ENCODE measurements at places on chromosomes 12 and 14. TPM values are rescaled to one million over a fixed set of nuclear protein-coding genes. Genes with fewer than 3 reads are reported as not detected.

DNA sequence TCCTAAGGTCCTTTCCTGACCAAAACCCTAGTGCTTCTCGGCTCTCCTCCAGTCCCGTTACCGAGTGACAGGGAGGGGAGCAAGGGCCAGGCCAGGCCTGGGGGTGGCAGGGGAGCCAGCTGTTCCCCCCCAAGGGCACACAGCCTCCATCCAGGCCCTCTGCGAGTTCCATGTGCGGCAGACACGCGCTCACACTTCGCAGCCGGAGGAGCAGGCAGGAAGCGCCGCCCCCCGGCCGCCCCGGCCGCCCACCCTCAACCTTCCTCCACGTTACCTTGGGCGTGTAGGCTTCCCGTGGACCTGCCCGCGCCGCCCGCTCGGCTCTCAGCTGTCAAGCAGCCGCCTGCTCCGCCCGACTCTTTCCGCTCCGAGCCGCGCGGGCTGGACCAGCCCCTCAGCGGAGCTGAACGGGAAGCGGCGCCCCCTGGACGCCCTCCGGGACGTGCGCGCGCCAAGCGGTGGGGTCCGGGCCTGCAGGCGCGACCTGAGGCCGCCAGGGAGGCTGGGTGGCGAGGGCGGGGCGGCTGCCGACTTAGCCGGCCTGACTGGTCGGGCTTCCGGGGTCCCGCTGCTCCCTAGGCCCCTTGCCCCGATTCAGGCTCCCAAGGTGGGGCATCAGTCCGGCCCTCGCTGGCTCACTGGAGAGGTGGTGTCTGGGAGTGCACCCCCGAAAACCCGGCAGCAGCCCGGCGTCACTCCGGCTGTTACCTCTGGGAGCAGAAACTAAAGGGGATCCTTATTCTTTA is at the start of gene CRACR2A:
Gene CRACR2A, minus strand, starts transcription at position 369 of the 746 bp plus-strand sequence. CDS start 56,110 bp downstream, outside the sequence.
- H3K27me3 ChIP-seq: no peaks in the 10 kb centered on the region
- H3K27ac ChIP-seq: no peak within 1 kb of the TSS
- peak; percentile 58 for DNase-seq
- H3K4me1 ChIP-seq: no peaks in the 10 kb centered on the region
- peak within 1 kb of the TSS; percentile 10 for H3K4me3 ChIP-seq

Gene LGR5
- 2.4 TPM for total RNA-seq

GRCh38 chr12:75548879-75549278 is 37.5 kb upstream of the KRR1 start:
- H3K27me3 ChIP-seq: no peaks in the 10 kb centered on the region
- H3K4me3 ChIP-seq: no peak overlapping the region
- H3K27ac ChIP-seq: no peak overlapping the region
- no peaks in the 10 kb centered on the region for H3K36me3 ChIP-seq

GRCh38 chr12:110921262-110921661 is 883 bp upstream of the MYL2 start:
- no peaks in the 10 kb centered on the region for H3K27me3 ChIP-seq
- H3K4me3 ChIP-seq: no peak overlapping the region
- H3K27ac ChIP-seq: no peak overlapping the region
- no peaks in the 10 kb centered on the region for H3K36me3 ChIP-seq

DNA sequence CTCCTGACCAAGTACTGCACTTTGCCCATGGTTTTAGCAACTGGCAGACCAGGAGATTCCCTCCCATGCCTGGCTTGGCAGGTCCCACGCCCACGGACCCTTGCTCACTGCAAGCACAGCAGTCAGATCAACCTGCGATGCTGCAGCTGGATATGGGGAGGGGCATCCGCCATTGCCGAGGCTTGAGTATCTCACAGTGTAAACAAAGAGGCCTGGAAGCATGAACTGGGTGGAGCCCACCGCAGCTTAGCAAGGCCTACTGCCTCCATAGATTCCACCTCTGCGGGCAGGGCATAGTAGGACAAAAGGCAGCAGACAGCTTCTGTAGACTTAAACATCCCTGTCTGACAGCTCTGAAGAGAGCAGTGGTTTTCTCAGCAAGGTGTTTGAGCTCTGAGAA is 479.8 kb downstream of the FUT8 start:
- H3K27me3 ChIP-seq: peaks cover under 1% of the 10 kb centered on the region
- H3K27ac ChIP-seq: no peak overlapping the region
- DNase-seq: no peak
- H3K36me3 ChIP-seq: no peaks in the 10 kb centered on the region

Gene WDHD1
- total RNA-seq: 8.7 TPM

GRCh38 chr14:31886156-31886835 is 190.8 kb upstream of the ARHGAP5 start:
- H3K27ac ChIP-seq: no peak overlapping the region
- H3K36me3 ChIP-seq: no peaks in the 10 kb centered on the region
- no peaks in the 10 kb centered on the region for H3K4me1 ChIP-seq

Gene SLC24A4
- 1.3 TPM for total RNA-seq

Gene NTS
- total RNA-seq: 3.7 TPM

- no peaks in the 10 kb centered on the region for H3K4me1 ChIP-seq
- no peak overlapping the region for H3K27ac ChIP-seq
- H3K36me3 ChIP-seq: no peaks in the 10 kb centered on the region
- no peaks in the 10 kb centered on the region for H3K27me3 ChIP-seq
Measured at GRCh38 chr12:126734296-126734695, 1532.7 kb upstream of the TMEM132C start.

Gene VDR
- 21.0 TPM for total RNA-seq

Gene TSPAN11
- 1.1 TPM for total RNA-seq

- no peaks in the 10 kb centered on the region for H3K36me3 ChIP-seq
- H3K4me1 ChIP-seq: no peaks in the 10 kb centered on the region
- H3K27ac ChIP-seq: no peak overlapping the region
- no peak overlapping the region for H3K4me3 ChIP-seq
- DNase-seq: no peak
Measured at GRCh38 chr14:38410442-38410841, 154.5 kb upstream of the CLEC14A start.

- peaks cover 25% of the 10 kb centered on the region for H3K4me1 ChIP-seq
- H3K36me3 ChIP-seq: no peaks in the 10 kb centered on the region
- peak; percentile 65 for DNase-seq
- no peak overlapping the region for H3K27ac ChIP-seq
- no peak overlapping the region for H3K4me3 ChIP-seq
Measured at GRCh38 chr14:54106661-54107377, 150.2 kb upstream of the BMP4 start.

DNA sequence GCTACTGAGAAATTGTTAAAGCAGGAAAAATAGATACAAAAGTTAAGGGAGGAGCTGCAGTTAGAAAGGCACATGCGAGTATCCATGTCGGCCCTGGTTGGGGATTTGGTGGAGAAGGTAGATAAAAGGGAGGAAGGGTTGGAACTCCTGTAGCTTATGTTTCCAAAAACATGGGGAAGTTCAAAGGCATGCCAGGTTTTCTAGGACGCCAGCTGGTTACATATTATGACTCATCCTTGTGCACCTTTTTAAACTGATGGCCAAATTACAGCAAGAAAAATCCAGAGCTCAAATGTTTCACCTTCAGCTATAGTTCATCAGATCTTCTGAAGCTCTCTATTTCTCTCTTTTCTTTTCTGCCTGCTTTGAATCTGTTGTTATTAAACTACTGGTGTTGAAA is 13.2 kb upstream of the MAP4K5 start:
- no peak overlapping the region for H3K4me3 ChIP-seq
- no peaks in the 10 kb centered on the region for H3K36me3 ChIP-seq
- H3K27ac ChIP-seq: no peak overlapping the region
- H3K4me1 ChIP-seq: no peaks in the 10 kb centered on the region

- DNase-seq: no peak
- H3K27ac ChIP-seq: no peak overlapping the region
- no peaks in the 10 kb centered on the region for H3K27me3 ChIP-seq
Measured at GRCh38 chr14:68687746-68688145, 105.1 kb downstream of the ZFP36L1 start.

DNA sequence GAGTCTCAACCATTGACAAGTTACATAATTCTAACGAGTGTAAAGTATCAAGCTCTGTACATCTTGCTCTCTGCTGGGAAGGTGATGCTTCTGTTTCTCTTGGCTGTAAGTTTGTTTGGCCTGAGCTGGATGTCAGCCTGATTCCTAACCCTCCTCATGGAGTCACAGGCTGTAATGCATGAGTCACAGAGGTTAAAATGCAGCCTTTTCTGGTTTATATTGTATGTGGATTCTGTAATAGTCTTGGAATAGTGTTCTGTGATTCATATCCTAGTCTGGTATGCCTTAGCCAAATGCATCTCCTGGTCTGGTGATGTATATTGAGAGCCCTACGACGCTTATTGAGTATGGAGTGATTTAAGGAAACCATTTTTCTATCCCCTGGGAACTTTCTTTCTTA is 104.5 kb upstream of the FRMD6 start:
- no peak overlapping the region for H3K4me3 ChIP-seq
- no peaks in the 10 kb centered on the region for H3K27me3 ChIP-seq
- no peaks in the 10 kb centered on the region for H3K36me3 ChIP-seq

DNA sequence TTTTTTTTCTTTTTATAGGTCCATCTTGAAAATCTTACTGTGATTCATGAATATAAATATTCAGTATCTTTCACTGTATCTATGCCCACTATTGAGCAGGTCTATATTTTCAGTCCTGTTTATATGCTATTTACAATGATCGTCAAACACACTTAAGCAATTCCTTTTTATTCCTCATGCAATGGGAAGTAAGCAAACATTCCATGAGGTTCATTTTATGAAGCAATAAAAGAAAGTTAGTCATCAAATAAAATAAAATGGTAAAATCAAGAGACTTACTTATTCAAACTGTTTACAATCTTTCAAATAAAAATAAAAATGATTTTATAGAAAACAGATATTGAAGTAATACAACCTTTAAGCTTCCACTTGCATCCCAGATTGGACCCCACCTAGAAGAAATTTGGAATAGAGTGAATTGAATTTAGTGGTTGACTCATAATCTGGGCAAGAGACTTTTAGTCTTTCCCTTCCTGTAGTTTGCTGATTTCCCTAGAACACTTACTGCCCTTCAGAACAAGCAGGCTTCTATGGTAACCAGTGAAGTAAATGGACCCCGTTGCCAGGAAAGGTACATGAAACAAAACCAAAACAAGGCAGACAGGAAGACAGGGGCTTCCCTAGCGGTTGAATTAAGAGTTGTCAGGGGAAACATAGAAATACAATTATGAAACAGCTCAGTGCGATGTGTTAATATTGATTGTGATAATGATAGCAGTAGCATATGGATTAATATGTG is 241.0 kb upstream of the ATP2B1 start:
- peaks cover 14% of the 10 kb centered on the region for H3K4me1 ChIP-seq
- H3K27ac ChIP-seq: no peak overlapping the region
- no peak overlapping the region for H3K4me3 ChIP-seq
- no peaks in the 10 kb centered on the region for H3K36me3 ChIP-seq
- peak; percentile 53 for DNase-seq
- H3K27me3 ChIP-seq: no peaks in the 10 kb centered on the region

DNA sequence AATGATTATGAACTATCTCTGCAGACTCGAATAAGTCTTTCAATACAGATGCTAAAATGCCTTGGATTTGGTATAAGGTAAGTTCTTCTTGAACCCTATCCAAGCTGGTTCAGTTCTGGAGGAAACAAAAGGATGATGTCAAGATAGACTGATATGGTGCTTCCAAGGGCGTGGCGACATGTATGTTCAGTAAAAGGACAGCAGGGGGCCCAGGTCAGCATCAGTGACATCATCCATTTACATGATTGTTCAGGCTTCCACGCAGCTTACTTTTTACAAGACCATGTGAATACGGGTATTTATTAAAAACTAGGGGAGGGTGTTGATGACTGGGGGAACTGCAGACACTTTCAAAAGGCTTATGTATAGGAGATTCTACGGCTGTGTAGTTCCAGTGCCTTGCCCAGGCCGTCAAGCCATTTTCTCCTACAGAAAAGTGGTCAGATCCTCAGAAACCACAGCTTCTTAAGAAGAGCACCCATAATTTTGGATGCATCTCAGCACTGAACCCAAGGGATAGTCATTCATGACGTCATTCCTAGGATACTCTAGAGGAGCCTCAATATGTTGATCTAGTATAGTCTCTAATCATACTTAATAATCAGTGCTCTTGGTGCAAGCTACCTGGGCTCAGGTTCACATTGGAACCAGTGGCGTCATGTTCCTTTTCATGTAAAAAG is 527.7 kb downstream of the FUT8 start:
- no peak overlapping the region for H3K27ac ChIP-seq
- no peaks in the 10 kb centered on the region for H3K36me3 ChIP-seq
- no peak overlapping the region for H3K4me3 ChIP-seq
- no peaks in the 10 kb centered on the region for H3K4me1 ChIP-seq
- DNase-seq: no peak
- no peaks in the 10 kb centered on the region for H3K27me3 ChIP-seq

DNA sequence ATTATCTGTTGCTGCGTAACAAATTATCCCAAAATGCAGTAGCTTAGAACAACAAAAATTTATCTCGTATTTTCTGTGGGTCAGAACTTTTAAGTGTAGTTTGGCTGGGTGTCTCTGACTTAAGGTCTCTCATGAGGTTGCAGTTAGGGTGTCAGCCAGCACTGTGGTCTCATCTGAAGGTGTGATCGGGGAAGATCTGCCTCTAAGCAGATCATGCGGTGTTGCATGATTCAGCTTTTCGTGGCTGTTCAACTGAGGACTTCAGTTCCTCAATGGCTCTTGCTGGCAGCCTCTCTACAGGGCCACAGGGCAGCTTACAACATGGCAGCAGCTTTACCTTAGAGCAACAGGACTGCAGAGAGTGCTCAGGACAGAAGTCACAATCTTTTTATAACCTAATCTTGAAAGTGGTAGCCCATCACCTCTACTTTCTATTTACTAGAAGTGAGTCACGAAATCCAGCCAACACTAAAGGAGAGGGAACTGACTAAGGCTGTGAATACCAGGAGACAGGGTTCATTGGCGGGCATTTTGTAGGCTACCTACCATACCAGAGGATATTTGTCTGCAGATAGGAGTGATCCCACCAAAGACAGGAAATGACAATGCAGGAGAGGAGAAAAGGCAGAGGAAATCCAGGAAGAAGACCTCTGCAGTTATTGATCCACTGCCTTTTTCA is 1.8 kb upstream of the TMPRSS12 start:
- H3K27me3 ChIP-seq: no peaks in the 10 kb centered on the region
- H3K36me3 ChIP-seq: no peaks in the 10 kb centered on the region
- no peak overlapping the region for H3K4me3 ChIP-seq
- H3K4me1 ChIP-seq: no peaks in the 10 kb centered on the region
- H3K27ac ChIP-seq: no peak overlapping the region
- DNase-seq: no peak
